ENCODE measurements at places on chromosomes 7 and 10. TPM values are rescaled to one million over a fixed set of nuclear protein-coding genes. Genes with fewer than 3 reads are reported as not detected.

Gene PRKCQ
- total RNA-seq: 0.44 TPM

Gene SSC4D
- total RNA-seq: 0.22 TPM

Gene ZPBP
- not detected for total RNA-seq

Gene DNAJC12
- 6.3 TPM for total RNA-seq

Gene TMEM140
- 59.7 TPM for total RNA-seq

Gene EPHA1
- 0.20 TPM for total RNA-seq

Gene SAMD9L
- 6.9 TPM for total RNA-seq

Gene CAMK2B
- 0.22 TPM for total RNA-seq

Gene ACBD7
- 0.60 TPM for total RNA-seq

Gene CCL24
- not detected for total RNA-seq

Gene TEX36
- not detected for total RNA-seq

Gene FHIP2A
- total RNA-seq: 20.5 TPM

- no peak for DNase-seq
Observed at GRCh38 chr10:78178397-78178796, 144.7 kb downstream of the RPS24 start.

GRCh38 chr7:55271661-55272060 lies 93.5 kb upstream of the LANCL2 start:
- no peak for DNase-seq

DNA sequence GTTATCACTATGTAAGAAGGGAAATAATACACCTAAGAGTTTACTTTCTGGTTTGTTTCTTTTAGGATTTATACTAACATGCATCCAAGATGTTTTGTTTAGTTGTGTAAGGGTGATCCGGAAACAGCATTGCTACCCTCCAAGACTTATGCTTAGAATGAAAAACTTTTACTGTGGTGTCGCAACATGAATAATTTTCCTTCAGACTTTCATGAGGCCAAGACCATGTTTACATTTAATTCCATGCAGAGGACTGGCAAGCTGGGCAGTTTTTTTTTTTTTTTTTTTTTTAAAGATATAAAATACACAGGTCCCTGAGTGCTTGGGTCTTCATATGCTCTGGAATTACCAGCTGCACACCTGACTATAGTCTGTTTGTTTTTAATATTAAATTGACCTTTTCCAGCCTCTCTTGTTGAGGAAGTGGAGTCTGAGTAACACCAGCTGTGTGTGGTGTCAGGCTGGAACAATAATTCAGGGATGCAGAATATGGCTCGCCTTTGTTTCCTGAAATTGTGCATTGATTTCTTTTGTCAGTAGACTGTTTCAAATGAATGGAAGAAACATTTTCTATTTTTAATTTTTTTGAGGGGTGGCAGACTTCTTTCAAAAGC lies 81.7 kb downstream of the ST7 start:
- DNase-seq: peak; percentile 82

DNA sequence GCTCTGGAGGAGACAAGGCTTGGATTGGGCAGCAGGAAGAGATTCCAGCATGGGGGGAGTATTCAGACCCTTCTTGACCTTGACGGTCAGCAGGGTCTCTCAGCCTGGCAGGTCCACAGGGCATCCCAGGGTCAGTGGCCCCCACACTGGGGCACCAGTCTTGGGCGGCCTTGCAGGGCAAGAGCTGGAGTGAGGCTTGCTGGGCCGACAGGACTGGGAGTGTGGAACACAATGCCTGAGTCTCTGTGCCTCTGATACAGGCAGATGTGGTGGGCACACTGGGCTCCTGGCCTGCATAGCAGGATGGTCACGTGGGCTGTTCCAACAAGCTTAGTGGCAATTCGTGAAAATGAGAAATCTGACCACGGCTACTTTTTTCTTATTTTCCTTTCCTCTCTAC lies 229.7 kb downstream of the TCERG1L start:
- no peak for DNase-seq

GRCh38 chr7:121126801-121127534 lies 138.5 kb downstream of the CPED1 start:
- peak; percentile 47 for DNase-seq

DNA sequence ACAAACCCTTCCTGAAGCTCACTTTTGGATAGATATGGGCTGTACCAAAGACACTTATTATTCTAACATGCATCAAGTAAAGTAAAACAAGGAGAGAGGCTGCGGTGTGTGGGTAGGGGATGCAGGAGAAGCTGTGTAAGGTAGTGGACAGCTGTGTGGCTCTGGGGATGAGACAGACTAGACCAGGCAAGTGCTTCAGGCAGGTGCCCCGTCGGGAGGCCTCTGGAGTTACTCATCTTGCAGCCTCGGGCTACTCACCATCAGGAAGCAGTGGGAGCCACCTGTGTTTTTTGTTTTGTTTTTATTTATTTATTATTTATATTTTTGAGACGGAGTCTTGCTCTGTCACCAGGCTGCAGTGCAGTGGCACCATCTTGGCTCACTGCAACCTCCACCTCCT lies 49.3 kb upstream of the NCAPG2 start:
- no peak for DNase-seq

DNA sequence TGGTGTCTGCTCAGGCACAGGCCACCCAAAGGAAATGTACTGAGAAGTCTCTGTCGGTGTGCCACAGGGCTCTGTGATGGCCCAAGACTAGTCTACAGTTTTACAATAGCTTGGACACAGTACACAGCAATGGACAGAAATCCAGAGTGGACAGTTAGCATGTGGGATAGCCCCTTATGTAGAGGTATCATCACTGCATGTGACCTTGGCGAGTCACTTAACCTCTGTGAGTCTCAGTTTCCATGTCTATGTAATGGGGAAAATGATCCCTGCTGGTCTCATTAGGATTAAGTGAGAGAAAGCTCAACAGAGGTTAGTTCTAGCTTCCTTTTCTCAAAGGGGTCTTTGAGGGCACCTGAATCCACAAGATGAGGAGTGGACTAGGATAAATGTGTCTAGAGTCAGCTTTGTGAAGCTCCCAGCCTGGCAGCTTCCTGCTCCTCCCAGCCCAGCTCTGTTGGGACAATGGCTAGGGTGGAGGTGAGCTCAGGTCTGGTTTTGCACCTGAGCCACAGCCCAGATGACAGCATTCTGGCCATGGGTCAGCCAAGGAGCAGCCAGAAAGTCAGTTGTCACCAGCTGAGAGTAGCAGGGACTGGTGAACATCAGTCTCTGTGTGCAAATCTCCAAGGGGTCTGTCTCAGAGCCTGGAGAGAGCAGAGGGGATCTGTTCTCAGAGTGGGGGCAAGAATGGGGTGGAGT lies 17.9 kb downstream of the CRHR2 start:
- no peak for DNase-seq

GRCh38 chr7:2192831-2193534 lies 39.8 kb downstream of the MAD1L1 start:
- no peak for DNase-seq

DNA sequence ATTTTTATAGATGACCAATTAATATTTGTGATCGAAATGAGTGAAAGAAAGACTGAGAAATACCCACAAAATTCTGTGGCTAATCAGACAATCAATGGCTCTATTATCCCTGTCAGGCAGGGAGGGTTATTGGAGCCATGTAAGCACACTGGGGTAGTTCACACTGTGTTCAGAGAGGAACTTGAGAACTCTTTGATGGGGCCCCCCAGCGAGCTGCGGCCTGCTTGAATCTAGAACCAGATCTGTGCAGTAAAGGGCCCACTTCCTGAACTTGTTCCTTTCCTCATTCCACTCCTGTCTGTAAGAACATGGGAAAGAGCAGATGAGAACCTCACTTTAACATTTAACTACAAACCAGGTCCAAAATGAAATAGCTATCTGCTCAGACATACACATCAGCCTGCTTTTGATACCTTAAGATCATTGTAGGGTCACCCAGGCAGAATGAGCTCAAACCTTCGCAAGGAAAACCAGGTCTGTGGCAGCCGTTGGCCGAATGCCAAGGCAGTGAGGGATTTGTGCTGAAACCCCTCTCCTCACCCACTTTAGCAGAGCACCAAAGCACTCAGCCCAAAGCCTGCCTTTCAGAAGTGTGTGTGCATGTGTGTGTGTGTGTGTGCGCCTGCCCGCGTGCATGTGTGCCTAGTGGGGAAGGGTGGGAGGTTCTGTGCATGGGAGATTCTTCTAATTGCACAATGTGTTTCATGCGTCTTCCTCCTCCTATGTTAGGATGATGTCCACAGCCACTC lies 365.6 kb upstream of the MGMT start:
- DNase-seq: no peak

DNA sequence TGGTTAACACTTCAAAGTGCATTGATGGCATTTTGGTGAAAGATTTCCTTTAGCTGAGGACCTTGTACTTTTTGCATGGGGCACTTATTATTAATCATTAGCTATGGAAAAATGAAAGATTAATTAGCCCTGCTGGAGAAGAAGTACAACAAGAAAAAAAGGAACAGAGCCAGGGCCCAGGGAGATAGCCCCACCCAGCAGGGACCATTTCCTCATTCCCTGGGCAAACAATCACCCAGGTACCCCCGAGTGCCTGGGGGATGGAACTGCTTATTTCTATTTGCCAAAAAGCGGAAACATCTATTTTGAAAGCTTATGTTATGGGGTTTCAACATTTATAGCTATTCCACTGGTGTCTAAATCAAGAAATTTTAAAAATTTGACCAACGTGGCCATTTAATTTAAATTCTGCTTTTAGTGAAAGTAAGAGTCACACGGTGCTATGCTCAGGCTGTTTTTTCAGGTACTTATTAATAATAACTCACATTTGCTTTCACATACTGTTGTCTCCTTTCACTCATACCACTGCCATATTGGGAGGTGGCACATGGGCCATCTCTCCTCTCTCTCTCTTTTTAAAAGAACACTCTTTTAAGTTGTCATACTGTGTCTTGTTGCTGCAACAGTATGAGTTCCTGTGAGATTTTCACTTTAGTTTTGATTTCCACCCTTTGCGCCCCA lies 143.6 kb upstream of the KIF5B start:
- no peak for DNase-seq

GRCh38 chr7:130922206-130923112 lies 188.5 kb upstream of the KLF14 start:
- DNase-seq: peak; percentile 44

DNA sequence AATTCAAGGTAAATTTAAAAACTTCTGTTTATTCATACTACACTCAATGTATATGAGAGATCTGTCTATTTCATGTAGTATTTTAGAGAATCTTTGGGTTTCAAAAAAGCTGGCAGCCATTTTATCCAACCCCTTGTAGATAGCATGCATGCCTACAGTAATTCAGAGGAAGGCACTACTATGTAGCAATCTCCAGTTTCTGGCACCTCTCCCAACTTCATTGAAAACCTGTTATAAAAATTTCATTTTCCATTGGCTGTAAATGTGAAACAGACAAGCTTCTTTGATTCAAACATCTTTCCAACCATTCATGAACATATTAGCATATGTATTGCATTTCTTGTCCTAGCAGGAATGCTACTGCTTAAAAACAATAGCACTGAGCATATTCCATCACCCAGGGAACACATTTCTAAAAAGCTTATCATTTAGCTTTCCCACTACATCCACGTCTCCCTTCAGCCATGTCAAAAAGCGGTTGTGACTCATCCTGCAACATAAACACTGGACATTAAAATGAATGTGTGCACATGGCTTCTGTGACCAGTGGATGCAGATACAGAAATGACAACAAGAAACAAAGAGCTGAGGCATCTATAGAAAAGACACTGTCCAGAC lies 330.4 kb upstream of the AOAH start:
- DNase-seq: peak; percentile 52

- DNase-seq: peak; percentile 71
Observed at GRCh38 chr7:16063221-16063620, 358.1 kb downstream of the CRPPA start.

DNA sequence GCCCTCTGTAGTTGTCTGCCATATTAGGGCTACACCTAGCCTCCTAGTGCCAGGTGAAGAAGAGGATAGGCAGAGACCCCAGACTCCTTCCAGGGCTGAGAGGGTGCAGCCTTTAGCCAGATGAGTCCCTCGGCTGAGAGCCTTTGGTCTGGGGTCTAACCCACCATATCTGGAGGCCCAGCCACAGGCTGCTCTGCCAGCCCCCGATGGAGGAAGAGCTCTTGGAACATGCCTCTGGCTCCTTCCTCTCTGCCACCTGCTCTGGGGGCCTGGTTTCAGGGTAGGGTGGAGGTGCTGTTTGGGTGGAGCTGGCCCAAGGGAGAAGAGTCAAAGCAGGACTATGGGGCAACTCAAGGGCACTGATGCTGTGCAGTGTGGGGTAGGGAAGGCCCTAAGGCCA lies 1.4 kb downstream of the LRRC18 start:
- no peak for DNase-seq

DNA sequence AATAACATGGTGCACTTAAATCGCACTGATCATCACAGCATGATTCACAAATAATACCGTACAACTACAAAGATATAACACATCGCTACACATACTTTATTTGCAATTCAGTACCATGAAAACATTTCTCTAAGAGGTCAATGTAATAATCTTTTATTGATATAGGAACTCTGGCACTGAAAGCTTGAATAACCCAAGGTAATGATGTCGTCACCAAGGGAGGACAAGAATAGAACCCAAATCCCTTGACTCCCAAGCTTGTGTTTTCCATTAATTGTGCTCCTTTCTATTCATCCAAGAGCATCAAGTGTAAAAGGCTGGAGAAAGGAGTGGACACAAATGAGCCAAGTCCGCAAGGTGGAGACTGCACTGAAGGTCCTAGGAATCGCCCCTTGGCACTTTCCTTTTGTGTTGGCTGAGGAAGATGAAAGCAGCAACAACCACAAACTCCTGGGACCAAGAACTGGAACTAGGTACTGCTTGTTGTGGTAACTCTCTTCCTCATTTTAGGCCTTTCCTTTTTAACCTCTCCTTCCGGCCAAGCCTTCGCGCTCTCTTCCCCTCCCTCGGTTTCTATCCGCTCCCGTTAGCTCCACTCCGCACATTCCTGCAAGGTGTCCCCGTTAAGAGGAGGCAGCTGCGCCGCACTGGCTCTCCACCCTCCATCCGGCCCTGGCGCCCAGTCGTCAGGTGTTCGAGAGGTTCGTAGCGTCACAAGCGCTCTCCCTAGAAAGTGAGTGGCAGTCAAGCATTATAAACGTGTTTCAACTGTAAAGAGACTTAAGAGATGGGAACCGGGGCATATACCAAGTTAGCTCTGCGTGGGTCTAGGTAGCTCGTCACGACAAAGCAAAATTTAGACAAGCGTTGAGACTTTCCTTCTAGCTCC lies 1.0 kb upstream of the CBLL1 start:
- DNase-seq: no peak

GRCh38 chr7:21908746-21909145 lies 37.0 kb downstream of the CDCA7L start:
- no peak for DNase-seq

- DNase-seq: no peak
Observed at GRCh38 chr10:58859526-58859925, 316.9 kb upstream of the PHYHIPL start.

GRCh38 chr7:137846827-137847567 lies at the start of gene DGKI:
Gene DGKI, minus strand, starts transcription at chr7:137846974.
- DNase-seq: peak; percentile 18

GRCh38 chr10:3045471-3046209 lies 21.7 kb upstream of the PFKP start:
- peak; percentile 63 for DNase-seq

DNA sequence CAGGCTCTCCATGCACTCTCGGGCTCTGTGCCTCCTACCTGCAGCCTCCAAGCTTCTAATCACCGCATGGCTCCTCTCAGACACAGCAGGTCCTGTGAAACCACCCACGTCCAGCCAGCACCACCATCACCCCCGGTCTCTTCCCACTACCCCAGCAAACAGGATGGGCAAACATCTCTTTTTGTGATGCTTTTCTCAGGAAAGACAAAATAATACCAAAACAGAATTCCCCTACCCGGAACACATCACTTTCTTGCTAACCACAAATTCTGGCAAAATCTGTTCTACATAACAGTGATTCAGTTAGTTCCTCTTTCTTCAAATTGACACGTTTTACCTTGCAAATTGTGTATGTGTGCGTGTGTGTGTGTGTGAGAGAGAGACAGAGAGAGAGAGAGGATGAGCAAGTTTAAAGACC lies 6.5 kb downstream of the SNX8 start:
- DNase-seq: no peak

GRCh38 chr10:34017281-34017680 lies 682.8 kb upstream of the NRP1 start:
- DNase-seq: no peak

Data from lung microvascular endothelial cell (primary cell).